ENCODE measurements at places on chromosomes 13 and 19.

GRCh38 chr19:10290357-10290875, 664 bp downstream of the ICAM5 start:
- no peak for DNase-seq

DNA sequence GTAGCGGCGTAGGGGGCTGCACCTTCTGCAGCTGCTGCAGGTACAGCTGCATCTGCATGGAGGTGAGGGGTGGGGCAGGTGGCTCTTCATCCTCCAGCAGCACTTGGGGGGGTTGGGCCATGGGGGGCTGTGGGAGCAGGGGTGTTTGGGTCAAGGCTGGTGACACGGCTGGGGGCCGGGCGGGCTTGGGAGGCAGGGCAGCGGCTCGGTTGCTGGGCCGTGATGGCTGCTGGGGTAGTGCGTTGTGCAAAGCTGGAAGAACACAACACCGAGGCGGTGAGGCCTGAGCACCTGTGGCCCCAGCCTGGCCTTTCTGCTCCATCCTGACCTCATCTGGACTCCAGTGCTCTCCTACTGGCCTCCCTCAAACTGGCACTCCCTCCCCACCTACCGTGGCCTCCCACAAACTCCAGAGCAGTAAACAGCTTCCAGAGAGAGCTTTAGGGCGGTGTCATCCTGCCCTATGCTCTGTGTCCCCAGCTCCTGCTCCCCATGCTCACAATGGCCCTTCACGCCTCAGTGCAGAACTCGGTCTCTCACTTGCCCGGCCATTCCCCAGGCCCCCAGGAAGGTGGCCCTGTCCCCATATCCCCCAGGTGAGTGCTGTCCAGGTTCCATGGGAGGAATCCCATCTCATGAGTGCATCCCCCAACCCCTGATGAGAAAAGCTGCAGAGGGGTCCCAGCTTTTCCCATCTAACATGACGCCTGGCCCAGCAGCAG, 11.1 kb upstream of the EPHX3 start:
- no peak for DNase-seq

DNA sequence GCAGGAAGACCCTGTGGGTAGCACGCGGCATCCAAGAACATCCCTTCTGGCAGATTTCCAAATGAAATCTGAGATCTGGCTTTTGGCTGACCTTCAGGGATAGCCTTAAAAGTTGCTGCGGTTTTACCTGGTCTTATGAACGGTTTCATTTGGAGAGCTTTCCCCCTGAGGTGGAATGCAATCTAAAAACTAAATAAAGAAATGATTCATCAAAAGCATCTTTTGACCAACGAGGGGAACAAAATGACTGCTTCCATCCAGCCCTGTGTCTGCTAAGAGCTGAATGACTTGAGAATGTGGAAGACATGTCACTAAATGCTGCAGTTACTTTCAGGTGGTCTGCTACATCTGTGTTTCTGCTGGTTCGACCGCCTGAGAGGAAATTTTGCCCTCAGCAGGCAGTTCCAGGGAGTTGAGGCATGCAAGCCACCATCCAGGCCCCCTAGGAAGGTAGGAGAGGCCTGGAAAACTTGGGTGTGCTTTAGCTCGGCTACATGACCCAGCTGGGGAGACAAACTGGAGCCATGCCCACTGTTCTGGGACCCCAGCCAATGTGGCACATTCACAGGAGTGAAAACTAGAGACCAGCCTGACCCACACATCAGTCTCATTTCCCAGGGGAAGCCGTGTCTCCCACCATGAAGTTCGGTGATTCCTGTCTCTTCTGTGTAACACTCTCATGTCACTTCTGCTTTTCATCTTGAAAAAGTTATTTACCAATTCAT, 175.1 kb upstream of the KL start:
- DNase-seq, result no peak

DNA sequence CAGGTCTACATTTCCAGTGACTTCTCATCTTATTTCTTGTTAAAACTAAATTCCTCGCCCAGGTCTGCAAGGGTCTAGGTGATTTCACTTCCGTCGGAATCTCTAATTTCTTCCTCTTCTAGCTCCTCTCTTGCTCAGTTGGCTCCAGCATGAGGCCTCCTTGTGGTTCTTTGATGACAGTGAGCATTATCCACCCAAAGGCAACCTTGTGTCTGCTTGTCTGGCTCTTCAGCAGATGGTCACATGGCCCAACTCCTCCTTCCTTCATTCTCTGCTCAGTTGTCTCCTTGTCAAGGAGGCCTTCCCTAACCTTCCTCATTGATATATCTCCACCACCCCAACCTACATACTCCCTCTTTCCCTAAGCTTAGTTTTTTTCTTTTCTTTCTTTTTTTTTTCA, 1391.4 kb downstream of the EFNB2 start:
- no peak for DNase-seq

GRCh38 chr19:50719566-50719965, at the start of gene SHANK1:
Gene SHANK1 (minus strand): TSS chr19:50719802. CDS start chr19:50716919, 2,883 bp downstream.
- no peak for DNase-seq

DNA sequence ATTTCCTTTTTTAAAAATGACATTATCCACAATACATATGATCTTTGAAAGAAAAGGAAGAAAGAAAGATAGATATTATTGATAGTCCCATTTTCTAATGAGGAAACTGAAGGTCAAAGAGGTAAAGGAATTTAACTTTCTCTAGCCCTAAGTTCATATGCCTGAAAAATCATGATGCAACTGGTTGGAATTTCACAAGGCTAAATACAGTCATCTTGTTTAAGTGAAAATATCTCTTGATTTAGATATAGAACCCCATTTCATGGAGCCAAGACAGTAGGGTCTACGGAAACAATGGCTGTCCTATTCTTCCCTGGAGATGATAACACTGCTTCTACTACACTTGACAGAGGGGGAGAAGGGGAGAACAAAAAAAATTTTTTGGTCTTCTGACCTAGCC, 366.2 kb downstream of the DNAJC15 start:
- no peak for DNase-seq

DNA sequence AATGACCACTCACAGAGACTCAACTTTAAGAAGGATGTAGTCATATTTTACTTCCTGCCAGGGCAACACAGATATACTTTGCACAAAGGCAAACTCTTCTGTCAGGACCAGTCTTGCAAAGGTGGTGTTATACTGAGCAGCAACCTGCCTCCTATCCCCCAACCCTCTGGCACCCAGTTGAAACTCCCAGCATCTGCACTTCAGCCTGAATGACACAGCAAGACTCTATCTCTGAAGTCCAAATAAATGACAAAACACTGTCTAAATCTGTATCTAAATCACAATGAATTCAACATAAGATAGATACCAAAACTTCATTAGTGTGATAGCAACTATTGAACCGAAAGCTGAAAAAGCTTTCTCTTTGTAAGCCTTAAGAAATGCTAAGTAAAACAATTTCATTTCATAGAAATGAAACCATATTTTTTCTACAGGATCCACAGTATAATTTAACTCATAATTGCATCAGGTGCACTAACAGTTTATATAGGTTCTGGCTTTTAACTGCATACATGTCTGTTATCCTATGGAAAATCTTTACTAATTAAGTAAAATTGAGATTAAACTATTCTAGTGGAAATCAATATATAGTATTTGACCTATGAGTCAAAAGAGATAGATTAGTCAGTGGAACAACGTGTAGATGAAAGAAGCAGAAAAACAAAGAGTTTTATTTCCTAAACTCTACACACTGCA, 163.7 kb downstream of the TBC1D4 start:
- DNase-seq, result no peak

- no peak for DNase-seq
These were observed 146.3 kb upstream of the ZNF536 start for GRCh38 chr19:30225676-30226463.

DNA sequence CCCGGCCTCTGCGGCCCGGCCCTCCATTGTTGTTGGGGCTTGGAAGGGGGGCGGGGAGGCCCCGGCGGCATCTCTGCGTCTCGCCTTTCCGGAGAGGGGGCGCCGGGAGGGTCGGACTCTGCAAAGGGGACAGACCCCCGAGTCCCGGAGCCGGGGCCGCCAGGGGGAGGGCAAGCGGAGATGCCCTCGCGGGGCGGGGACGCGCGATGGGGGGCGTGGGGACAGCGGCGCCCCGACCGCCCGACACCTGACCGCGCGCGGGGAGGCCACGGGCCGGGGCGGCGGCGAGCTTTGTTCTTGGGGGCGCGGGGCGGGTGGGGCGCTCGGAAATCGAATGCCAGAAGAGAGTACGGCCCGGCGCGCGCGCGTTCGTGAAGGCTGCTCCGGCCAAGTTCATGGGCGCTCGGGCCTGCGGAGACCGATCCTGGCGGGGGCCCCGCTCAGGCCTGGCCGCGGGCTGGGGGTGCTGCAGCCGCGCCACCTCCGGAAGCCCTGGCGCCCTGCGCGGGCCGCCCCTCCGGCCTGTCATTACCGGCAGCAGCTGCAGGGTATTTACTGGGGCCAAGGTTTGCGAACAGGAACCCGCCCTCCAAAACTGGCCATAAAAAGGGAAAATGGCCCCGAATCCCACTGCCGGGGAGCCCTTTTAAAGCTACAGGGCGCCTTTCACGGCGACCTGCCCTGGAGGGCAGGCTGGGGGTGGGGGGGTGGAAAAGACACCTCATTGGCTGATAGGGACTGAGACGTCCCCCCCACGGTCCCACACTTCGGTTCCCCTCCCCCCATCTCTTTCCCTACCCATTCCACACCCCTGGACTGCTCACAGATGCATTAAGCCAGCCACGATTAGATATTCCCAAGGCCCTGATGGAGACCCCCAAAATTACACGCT, 11.1 kb upstream of the NANOS3 start:
- DNase-seq, result no peak

DNA sequence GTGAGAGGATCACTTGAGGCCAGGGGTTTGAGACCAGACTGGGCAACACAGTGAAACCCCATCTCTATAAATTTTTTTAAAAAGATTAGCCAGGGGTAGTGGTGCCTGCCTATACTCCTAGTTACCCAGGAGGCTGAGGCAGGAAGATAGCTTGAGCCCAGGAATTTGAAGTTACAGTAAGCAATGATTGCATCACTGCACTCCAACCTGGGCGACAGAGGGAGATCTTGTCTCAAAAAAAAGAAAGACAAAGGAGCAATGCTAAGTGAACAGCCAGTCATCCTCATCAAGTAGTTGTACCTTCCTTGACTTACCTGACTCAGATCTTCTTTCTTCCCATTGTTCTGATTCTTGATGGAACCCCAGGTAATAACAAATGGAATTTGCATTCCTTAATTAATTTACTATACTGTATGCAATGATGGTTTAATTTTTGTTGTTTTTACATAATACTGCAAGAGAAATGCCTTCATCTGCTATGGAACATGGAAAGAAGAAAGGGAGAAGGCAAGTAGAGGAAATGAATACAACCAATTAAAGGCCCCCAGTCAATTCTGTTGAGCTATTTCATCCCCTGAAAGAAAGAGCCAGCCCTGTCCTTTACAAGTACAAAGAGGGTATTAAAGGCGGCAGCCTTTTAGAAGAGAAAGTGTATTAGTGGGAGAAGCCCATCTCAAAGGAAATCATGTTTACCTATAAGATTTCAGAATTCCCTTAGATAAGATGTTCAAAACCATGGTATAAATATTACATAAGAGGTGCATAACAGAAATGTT, 316.7 kb downstream of the DIAPH3 start:
- no peak for DNase-seq

GRCh38 chr19:35194012-35194984, 34.2 kb downstream of the FAM187B start:
- DNase-seq, result no peak

DNA sequence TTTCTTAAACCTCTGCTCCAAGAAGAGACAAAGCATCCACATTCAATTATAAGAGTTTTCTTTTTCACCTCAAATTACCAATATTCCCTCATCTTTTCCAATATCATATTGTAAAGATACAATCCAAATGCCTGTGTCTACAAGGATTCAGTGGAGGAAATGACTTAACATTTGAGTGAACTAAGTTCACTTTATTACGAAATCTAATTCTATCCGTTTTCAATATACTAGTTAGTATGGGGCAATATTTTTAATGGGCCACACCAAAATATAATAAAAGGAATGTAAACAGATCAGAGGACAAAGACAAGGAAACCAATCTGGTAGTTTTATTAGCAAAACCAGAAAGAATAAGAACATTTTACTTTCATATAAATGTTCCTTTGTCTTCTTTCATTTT, 136.0 kb downstream of the DCLK1 start:
- DNase-seq, result no peak

DNA sequence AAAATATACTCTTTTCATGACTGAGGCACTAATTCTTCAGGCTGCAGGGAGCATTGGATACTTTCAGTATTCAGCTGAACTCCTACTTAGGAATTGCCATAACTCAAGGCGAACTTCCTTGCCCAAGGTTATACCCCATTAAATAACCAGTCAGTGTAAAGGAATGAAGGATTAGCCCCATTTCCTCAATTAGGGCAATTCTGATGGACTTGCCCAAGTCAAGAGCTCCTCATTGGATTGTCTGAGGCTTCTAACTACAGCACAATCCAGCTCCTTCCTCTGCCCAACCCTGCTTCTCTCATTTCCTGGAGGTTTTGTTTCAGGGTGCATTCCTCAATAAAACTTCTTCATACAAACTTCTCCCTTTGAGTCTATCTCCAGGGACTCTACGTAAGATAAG, 329.2 kb downstream of the LIG4 start:
- no peak for DNase-seq

- DNase-seq, result no peak
These were observed 270.9 kb upstream of the NBEA start for GRCh38 chr13:34671137-34671536.

DNA sequence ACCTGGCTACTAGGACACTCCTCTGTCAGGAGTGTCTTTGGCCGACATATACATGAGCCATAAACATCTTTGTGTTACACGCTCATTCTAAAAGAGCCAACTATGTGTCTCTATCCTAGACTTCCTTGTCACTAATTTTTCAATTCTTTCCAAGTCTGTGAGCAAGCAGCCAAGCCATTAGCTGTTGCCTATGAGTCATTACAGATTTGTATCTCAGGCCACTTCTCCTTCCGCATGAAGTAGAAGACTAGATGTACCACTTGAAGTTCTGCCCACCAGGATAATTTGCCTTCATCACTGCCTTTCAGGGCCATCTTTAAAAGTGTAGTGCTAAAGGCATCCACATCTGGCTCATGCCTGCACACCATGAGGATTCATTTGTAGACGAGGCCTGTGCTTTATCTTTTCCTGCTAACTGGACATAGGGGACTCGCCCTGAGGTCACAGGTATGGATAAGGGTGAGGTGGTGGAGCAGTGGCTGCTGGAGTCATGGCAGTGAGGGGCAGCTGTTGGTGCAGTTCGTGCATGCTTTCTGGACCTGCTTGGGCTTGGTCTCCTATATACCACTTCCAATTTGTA, 126.1 kb upstream of the KL start:
- DNase-seq, result no peak

GRCh38 chr13:24627090-24627714, 53.0 kb upstream of the ATP12A start:
- peak; percentile 63 for DNase-seq

All from iPS DF 6.9 (cell line).